ENCODE measurements at places on chromosomes 12 and 14.

- DNase-seq = no peak
Measured at GRCh38 chr14:55152052-55152753, 23.2 kb downstream of the LGALS3 start.

DNA sequence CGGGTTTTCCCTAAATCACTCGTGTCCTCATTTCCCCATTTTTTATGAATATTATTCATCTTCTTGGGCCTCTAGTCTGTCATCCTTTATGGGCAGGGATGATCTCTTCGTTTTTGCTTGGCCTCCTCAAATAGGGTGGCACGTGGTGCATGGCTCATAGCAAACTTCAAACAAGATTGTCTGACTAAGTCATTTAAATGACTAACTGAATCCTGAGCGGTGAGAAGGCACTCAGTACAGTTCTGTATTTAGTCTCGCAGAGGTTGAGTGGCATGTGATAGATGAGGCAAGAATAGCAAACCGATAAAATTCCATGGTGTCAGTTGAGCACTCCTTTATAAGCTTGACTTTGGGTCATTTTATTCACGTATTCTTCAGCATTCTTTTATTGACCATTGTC, 5.7 kb upstream of the JDP2 start:
- no peak for DNase-seq

DNA sequence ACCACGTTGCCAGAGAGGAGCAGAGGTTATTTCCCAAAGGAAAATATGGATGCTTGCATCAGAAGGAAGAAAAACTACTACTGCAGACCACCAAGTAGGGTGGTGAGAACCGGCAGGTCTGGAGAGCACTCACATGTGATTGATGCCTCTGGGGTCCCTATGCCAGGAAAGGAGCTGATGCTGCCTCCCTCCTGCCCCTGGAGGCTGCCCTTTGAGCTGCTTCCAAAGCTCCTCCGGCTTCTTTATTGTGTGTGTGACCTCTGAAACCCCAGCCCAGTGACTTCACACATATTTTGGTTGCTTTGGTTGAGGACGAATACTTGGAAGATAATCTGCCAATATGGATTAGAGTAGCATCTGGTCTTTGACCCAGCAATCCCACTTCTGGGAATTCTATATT, 133.4 kb downstream of the AACS start:
- no peak for DNase-seq

GRCh38 chr14:45028107-45028626, 55.7 kb upstream of the PRPF39 start:
- no peak for DNase-seq

DNA sequence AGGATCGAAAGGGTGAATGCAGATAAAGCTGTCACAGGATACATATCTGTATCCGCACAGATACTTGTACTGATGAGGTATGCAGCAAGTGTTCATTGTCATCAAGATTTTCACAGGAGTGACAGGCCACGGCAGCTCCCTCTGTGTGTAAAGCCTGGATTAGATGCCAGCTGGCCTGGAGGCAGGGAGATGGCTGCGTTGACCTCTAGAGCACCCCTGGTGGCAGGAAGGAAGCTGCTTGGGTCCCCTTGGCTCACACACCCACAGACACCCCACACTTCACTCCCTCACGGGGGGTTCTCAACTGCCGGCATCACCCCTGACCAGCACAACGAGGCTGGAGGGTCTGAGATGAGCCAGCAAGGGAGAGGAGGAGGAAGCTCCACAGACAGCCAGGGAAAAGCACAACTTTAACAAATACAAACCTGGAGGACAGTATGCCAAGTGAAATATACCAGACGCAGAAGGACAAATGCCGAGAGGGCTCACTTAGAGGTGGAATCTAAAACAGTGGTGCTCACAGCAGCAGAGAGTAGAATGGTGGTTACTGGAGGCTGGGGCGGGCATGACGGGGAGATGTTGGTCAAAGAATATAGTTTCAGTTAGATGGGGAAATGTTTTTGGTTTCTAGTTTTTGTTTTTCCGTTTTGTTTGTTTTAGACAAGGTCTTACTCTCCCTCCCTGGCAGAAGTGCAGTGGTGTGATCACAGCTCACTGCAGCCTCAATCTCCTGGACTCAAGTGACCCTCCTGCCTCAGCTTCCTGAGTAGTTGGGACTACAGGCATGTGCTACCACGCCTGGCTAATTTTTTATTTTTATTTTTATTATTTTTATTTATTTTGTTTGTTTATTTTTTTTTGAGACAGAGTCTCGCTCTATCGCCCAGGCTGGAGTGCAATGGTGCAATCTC, 45.7 kb downstream of the TEAD4 start:
- no peak for DNase-seq

- DNase-seq = no peak
Measured at GRCh38 chr14:84998216-84998615, 531.7 kb upstream of the FLRT2 start.

GRCh38 chr14:23147676-23148075, 28.6 kb upstream of the CEBPE start:
- no peak for DNase-seq

DNA sequence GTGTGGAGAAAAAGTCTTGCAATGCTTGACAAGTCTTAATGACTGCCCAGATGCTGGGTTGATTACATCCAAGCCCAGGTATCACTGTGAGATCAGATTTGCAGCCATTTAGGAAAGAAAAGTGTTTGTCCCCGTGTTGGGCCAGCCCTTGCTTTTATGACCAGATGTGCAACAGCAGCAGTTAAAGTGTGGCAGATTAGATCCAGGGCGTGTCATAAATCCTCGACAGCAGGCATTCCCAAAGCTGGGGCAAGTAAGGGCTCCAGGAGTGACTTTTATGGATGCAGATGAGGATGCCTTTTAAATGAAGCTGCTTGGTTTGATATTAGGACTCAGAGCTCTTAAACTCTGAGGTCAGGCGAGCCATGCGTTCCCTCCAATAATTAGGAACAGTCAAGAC, 1.7 kb downstream of the SMOC1 start:
- no peak for DNase-seq

- no peak for DNase-seq
Measured at GRCh38 chr12:71730936-71731335, 23.7 kb upstream of the RAB21 start.

GRCh38 chr12:51295651-51296050, 25.4 kb upstream of the SMAGP start:
- no peak for DNase-seq

- no peak for DNase-seq
Measured at GRCh38 chr12:12396694-12397093, 39.8 kb downstream of the BORCS5 start.

DNA sequence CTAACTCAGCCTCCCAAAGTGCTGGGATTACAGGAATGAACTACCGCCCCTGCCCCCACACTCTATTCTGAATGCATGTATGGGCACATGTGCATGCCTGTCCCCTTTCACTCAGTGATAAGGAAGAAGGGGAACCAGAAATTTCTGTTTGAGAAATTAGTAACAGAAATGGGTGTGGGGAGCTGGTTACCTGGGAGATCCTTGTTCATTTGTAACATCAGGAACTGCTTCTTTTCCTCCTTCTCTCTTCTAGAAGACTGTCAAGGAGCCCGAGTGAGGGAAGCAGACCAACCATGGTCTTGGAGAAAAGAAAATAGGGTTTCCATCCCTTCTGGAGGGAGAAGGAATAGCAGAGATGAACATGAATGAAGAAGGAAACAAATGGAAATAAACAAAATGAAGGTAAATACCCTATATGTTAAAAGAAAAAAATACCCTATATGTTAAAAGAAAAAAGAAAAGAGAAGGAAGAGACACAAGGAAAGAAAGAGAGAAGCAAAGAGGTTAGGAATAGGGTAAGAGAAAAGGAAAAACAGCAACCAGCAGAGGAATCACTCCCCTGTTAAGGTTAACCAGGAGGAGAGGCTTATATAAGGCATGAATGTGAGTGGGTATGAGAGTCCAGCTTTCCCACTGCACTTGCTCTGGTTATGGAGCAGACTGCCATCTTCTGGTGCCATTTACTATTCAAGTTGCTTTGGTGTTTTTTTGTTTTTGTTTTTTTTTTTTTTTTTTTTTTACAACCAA, 3.3 kb downstream of the PPP1R3E start:
- no peak for DNase-seq

DNA sequence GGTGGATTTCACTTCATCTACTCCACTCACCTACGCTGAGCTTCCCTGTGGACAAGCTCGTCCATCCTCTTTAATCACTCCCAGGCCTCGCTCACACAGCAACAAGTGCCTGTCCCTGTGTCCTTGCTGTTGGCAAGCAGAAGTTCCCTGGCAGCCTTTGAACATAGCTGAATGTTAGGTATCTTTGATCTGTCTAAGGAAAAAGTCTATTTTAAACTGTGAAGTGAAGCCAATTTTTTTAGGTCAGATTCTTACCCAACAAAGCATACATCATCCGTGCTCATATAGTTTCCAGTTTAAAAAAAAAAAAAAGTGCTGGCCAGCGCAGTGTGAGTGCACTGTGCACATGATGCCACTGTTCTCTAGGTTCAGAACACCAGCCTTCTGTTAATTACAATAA, 36.3 kb downstream of the PPP2R5C start:
- DNase-seq = no peak

GRCh38 chr12:19158923-19159322, 29.4 kb downstream of the PLEKHA5 start:
- DNase-seq = no peak

DNA sequence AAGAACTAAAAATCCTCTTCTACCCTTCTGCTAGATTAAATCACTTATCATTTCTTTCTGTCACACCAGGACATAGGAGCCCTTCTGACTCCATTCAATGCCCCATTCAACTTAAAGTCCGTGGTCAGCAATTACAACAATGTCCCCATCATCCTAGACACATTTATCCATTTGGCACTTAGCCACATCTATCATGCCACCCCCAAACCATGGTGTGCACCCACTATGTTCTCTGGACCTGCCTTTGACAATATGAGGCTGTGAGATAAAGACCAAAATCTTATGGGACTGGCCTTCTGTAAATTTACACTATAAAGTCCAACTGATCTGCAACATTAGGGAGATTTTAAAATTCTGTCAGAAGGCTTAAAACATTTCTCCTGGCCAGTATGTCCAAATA, 104.4 kb downstream of the SSPN start:
- no peak for DNase-seq

- no peak for DNase-seq
Measured at GRCh38 chr14:56549721-56550120, 29.9 kb upstream of the TMEM260 start.

GRCh38 chr14:94109915-94110250, 653 bp upstream of the IFI27 start:
- DNase-seq = no peak

DNA sequence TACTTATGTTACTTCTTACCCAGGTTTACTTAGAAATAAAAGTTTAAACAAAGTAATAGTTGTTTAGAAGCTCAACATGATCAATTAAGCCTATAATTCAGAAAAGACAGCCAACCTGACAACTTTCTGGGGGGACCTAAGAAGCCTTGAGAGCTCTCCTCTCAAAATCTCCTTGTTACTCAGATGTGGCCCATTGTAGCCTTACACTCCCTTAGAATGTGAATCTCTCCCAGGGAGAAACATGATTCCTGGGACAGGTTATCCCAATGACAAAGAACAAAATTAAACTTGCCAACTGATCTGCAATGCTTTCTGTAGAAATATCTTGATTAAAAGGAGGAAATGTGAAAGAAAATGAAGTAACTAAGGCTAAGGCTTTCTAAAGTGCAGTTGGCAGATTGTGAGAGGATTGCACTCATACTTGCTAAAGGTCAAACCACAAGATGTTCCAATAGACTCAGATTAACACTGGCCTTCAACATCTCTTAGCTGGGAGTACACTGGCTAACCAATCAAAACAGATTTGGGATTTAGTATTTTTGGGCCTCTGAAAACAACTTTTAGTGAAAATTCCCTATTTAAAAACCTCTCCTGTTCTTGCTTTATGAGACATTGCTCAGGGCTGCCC, 72.3 kb upstream of the TMX1 start:
- no peak for DNase-seq

DNA sequence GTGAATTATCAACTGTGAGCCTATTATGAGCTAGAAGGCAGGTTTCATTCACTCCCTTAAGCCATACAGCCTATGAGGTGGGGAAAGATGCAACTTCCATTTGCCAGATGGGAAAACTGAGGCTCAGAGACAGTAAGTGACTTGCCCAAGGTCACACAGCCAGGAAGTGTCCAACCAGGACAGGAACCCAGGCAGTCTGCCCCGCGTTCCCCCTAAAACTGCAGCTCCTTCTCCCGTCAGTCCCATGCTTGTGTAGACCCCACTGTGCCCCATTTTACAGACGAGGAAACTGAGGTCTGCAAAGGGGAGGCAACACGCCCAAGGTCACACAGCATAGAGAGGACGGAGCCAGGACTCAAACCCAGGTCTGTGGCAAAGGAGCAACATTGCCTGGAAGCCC, 50.6 kb downstream of the NCOR2 start:
- no peak for DNase-seq

DNA sequence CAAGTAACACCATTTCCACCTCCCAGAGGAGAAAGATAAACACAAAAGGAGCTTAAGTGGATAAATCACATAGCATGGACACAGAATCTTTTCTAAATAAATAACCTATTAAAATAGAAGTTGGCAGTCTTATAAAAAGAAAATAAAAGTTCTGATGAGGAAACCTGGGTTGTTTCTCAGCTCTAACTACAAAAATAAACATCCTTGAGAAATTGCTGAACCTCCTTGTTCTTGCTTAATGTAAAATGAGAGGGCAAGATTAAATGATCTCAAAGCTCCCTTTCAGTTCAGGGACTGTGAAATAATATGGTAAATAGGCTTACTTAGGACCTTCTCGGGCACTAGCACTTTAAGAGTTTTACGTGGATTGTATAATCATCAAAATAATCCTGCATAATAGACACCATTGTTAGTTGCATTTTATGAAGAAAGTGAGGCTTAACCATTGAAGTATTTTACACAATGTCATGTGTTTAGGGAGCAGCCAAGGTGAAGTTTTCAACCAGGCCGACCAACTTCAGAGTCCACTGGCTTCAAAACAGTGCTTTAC, 214.0 kb upstream of the NOVA1 start:
- DNase-seq = no peak

All from stimulated activated CD8-positive, alpha-beta memory T cell treated with anti-CD3 and anti-CD28 coated beads, Interleukin-4, amount 100 ng/mL, for 4 hours (primary cell).